Heart left ventricle (tissue), 16 donors: ENCODE measurements at places on chromosomes 2 and 18. TPM values are rescaled to one million over a fixed set of nuclear protein-coding genes. Genes with fewer than 3 reads are reported as not detected.

DNA sequence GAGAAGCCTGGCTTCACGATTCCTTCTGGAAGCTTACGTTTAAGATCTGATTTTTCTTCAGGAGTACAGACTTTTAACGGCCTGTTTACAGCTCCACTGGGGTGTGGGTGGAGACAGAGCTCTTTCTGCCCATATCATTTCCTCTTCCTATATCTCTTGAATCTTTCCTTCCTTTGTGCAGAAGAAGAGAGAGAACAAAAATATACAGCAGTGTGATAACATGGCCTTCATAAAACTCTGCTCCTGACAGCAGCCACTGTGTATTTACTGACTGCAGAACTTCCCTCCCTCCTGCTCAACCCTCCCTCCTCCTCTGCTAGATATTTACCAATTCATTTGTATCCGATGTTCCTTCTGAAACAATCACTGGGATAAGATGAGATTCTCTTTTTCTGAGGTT, 34.1 kb upstream of the REEP1 start:
- DNase-seq, result no peak

- DNase-seq, result no peak
These were observed 554.0 kb downstream of the RNF144A start for GRCh38 chr2:7471185-7471584.

GRCh38 chr2:226124548-226125011, 675.0 kb downstream of the IRS1 start:
- no peak for DNase-seq

GRCh38 chr2:2744958-2745715, 414.1 kb upstream of the MYT1L start:
- DNase-seq, result no peak

- DNase-seq, result no peak
These were observed 49.6 kb downstream of the ATP9B start for GRCh38 chr18:79118797-79119196.

GRCh38 chr18:39190508-39190907, 1624.9 kb upstream of the CELF4 start:
- DNase-seq, result no peak

DNA sequence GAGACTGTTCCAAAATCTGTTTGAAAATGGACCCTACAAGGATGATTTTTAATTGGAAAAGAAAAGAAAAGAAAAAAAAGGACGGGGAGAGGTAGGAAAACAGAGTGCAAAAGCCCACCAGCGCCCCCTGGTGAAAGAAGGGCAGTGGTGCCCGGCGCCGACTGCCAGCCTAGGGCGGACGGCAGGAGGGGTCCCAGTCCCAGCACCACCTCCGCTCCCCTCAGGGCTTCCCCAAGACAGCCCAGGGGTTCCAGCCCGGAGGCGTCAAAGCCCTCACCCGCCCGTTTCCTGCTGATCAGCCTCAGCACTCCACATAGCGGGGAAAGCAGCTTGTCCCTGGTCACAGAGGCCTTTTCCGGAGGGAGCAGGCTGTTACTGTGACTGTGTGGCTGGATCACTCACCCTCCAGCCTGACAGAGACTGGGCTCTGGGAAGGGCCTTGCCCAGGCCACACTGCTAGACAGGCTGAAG, 213.9 kb downstream of the TFCP2L1 start:
- DNase-seq, result peak; percentile 54

- DNase-seq, result no peak
These were observed 33.4 kb downstream of the SFXN5 start for GRCh38 chr2:73037947-73038585.

The EVX2 gene
- total RNA-seq, result not detected

The ST8SIA5 gene
- total RNA-seq, result 5.1 TPM

GRCh38 chr2:160288324-160288723, 88.3 kb upstream of the ITGB6 start:
- no peak for DNase-seq

GRCh38 chr2:18833941-18834340, 244.6 kb upstream of the NT5C1B start:
- no peak for DNase-seq

DNA sequence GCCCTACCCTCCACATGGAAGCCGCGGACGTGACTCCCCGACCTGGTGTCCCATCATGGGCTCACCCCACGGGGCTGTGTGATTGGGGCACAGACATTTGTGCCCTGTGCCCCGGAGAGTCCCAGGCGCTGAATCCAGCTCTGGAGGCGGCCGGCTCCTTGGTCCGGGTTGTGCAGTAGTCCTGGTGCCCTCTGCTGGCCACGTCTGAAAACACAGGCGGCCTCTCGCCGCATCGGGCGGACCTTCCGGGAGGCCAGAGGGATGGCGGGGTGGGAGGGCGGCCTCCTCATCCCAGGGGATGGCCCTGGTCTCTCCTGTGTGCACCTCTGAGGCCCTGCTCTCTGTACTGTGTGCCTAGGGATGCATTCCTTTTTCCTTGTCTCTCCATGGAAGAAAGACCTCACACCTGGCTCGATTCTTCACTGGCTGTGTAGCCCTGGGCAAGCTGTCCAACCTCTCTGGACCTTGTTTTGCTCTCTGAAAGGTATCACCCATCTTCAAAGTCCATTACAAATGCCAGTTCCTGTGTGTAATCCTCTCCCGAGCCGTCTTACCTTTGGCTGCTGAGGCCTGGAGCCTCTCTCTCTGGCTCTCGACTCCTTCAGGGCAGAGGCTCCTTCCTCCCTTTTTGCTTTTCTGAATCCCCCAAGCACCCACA, 27.6 kb downstream of the CELF4 start:
- DNase-seq, result peak; percentile 76

DNA sequence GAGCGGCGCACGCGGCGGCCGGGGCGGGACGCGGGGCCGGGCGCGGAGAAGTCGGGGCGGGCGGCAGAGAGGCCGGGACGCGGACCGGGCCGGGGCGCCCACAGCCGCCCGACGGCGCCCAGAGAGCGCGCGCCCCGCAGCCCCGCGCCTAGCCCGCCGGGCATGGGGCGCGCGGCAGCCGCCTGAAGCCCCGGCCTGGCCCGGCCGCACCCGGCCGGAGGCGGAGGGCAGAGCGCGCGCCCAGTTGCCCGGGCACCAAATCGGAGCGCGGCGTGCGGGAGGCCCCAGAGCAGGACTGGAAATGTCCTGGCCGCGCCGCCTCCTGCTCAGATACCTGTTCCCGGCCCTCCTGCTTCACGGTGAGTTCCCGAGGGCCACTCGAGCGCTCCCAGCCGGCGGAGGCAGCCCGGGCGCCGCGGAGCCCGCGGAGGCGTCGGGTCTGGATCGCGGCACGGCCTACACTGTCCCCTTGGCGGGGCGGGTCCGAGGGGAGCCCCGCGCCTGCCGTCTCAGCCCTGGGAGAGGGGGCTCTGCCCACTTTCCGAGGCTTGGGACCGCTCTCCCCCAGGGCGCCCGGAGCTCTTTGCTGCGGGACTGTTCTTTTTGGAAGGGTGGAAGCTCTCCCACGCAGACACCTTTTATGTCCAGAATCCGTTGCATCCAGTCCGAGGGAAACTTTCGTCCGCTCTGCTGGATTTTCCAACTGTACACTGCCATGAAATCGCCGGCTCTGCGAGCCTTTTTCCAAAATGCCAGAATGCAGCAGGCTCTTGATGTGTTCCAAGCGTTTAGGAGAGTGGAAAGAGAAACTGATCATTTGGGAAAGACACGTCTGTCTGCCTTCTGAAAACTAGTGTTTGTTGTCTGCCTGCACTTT, 484 bp downstream of the APCDD1 start:
- DNase-seq, result no peak

DNA sequence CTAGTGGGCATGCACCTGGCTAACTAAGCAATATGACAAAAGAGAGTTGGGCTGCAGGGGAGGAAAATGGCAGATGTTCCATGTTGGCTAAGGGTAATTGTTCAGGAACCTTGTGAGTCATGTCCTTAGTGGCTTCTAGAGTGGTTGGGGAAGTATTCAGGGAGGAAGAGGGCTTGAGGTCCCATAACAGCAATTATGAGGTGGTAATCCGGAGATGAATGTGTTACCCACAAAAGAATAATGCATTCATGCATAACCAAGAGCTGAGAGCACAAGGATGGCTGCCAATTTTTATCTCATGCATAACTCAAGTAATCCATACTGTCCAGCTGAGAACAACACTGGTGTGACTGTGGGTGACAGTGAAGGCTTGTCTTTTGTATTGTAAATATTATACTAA, 42.9 kb downstream of the TMEFF2 start:
- no peak for DNase-seq

DNA sequence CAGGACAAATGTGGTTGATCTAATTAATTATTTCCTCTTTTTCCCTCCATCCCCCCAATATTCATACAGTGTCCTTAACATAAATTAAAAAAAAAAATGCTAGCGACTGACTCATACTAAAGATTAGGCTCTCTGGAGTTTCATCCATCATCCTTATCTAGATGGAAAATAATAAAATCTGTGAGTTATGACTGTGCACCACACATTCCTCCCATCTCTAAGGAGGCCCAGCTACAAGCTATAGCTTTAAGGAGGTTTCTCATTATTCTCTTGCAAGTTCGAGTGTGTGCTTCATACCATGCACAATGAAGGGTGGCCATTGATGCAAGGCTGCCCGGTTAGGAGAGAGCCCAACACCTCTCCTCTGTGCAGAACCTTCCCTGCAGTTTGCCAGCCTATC, 77.3 kb downstream of the XDH start:
- DNase-seq, result no peak

GRCh38 chr2:134455426-134455825, 201.6 kb downstream of the MGAT5 start:
- DNase-seq, result peak; percentile 11

The CPS1 gene
- total RNA-seq, result 3.4 TPM

The CRYGC gene
- total RNA-seq, result not detected

DNA sequence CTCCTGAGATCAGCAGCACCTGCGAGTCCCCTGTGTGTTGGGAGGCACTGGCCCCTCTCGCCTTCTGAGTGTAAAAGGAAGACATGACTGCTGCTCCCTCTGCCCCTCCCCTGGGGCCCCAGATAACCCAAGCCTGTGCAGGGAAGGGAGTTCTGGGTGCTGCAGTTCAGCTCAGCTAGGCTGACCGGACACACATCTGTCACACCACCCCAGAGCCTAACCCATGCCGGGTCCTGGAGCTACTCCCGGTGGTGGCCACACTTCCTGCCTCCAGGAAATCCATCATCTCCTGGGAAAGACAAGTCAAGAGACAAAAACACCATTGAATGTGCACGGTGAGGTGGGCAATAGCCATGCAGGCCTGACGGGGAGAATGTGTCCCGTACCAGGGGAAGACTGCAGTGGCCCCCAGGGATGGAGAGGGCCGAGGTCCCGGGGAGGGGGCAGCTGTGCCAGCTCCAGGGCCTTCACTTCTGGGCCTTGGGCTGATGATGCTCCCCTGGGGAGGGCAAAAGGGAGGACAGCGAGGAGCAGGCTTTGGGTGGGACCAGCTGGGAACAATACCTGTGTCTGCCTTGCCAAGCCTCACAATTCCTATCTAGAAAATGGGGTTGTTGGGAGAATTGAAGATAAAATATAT, 210.6 kb downstream of the TFCP2L1 start:
- DNase-seq, result peak; percentile 52

GRCh38 chr2:71800106-71800809, 346.9 kb downstream of the DYSF start:
- no peak for DNase-seq
